ENCODE measurements at places on chromosomes 1 and 21.

- no peak for DNase-seq
These were observed 13.4 kb upstream of the ACBD3 start for GRCh38 chr1:226199971-226200370.

GRCh38 chr1:8956461-8957349, 11.0 kb downstream of the CA6 start:
- no peak for DNase-seq

GRCh38 chr1:89721351-89721750, 88.4 kb downstream of the LRRC8C start:
- peak; percentile 48 for DNase-seq

DNA sequence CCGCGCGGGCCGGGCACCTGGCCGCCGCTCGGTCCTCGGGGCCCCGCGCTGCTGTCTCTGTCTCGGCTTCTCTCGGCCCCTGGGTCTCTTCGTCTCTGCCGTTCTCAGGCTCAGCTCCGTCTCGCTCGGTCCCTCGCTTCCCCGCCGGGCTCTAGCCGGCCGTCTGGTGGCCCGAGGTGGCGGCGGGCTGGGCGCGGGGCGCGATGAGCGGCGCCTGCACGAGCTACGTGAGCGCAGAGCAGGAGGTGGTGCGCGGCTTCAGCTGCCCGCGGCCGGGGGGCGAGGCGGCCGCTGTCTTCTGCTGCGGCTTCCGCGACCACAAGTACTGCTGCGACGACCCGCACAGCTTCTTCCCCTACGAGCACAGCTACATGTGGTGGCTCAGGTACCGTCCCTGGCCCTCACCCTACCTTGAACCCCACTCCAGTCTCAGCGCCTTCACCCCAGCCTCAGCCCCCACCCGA, 355 bp downstream of the SHISAL2A start:
- no peak for DNase-seq

GRCh38 chr1:55311057-55311641, 96.0 kb upstream of the USP24 start:
- peak; percentile 73 for DNase-seq

DNA sequence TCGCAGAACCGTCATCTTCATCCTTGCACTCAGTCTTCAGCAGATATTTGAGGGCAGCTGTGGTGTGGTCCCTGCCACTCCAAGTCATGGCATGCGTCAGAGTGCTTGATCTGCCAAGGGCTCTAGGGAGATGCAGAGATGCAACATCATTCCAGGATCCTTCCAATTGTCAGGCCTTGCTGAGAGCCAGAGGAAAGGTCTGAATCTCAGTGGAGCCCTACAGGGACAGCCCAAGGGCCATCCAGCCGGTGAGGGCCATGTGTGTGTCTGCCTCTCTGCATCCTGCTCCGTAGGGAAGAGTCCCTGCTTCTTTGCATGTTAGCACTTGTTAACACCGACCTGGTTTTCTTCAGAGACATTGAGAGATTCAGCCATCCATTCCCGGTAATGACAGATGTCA, 17.6 kb downstream of the MAPKAPK2 start:
- no peak for DNase-seq

DNA sequence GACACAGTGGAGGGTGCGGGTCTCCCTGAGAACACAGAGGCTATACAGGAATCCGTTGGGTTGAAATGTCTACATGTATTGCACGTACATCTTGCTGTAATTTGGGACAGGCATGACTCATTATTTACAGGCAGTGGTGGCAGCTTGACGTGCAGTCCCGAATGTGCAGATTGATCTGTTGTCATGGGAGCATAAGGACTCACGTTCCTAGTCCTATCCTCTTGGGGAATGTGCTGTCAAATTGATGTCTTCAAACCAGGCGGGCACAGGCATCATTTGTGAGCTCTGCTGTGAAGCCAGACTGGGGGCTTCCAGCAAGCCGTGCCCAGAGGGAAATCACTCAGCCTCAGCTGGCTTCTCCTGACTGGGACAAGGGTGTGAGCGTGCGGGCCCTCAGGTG, 40.5 kb downstream of the S100B start:
- no peak for DNase-seq

DNA sequence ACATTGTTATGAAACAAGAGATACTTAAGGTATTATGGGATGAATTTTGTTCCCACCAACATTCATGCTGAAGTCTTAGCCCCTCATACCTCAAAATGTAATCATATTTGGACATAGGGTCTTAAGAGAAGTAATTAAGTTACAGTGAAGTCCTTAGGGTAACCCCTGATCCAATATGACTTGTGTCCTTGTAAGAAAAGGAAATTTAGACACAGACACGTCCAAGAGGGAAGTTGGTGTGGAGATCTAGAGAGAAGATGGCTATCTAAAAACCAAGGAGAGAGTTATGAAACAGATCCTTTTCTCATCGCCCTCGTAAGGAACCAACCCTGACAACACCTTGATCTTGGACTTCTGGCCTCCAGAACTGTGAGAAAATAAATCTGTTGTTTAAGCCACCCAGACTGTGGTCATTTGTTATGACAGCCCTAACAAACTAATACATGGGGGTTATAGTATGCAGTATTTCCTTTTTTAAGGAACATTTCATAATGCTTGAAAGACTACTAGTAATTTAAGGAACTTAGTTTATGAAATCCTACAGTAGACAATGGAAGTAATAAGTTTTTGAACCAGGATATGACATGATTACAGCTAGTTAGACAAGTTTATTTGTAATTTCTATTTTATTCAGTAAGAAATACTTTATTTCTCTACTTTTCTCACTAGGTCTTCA, 875.5 kb upstream of the ADGRL2 start:
- DNase-seq: no peak

DNA sequence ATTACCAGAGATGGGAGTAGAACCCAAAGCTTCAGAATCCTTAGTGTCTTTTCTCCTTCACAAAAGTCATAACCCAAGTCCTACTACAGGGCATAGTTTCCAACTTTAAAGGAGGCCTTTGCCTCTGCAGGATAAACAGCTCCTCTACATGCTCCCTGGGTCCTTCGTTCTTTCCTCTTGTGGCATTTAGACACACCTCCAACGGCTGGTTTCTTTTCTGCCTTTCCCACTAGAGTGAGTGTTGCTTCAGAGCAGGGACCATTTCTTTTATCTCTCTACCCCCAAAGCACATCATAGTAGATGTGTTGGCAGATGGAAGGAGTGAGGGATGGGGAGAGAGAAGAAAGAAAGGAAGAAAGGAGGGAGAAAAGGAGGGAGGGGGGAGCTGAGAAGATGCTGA, 144.7 kb upstream of the SPATA6 start:
- peak; percentile 0 for DNase-seq

DNA sequence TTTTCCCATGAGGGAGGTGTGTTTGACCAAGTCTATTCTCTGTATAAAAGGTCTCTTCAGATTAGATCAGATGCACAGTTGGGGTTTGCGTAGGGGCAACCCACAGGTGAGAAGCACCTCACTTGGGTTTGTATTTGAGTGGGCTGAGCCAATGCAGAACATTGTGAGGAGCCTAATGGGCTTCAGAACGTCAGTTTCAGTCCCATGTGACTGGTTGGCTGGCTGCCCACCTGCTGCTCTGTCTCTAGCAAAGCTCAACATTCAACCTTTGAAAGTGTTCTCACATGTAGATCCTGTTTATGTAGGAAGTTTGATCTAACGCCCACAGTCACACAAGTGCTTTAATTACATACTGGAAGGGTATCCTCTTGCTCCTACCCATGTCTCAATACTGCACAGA, 105.5 kb downstream of the FASLG start:
- no peak for DNase-seq

- no peak for DNase-seq
These were observed 28.6 kb downstream of the RNASEL start for GRCh38 chr1:182560392-182560984.

DNA sequence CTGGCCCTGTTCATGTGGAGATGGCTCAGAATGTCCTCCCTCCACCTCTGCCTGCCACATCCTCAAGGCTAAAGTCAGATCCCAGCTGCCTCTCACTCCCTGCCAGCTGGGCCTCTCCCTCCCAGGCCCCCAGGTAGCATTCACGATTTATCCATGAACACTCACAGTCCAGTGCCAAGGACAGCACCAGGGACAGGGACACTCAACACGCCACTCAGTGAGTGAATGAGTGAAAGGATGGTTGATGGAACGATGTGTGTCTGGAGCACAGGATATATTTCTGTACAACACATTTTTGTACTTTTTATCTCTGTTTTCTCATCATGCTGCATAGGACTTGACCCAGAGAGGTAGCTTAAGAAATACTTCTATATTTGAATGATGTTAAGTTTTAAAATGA, 10.1 kb downstream of the CYP4A11 start:
- no peak for DNase-seq

GRCh38 chr1:59718064-59718988, 96.4 kb upstream of the HOOK1 start:
- DNase-seq: no peak

GRCh38 chr1:64392109-64392508, 77.8 kb upstream of the CACHD1 start:
- DNase-seq: no peak

DNA sequence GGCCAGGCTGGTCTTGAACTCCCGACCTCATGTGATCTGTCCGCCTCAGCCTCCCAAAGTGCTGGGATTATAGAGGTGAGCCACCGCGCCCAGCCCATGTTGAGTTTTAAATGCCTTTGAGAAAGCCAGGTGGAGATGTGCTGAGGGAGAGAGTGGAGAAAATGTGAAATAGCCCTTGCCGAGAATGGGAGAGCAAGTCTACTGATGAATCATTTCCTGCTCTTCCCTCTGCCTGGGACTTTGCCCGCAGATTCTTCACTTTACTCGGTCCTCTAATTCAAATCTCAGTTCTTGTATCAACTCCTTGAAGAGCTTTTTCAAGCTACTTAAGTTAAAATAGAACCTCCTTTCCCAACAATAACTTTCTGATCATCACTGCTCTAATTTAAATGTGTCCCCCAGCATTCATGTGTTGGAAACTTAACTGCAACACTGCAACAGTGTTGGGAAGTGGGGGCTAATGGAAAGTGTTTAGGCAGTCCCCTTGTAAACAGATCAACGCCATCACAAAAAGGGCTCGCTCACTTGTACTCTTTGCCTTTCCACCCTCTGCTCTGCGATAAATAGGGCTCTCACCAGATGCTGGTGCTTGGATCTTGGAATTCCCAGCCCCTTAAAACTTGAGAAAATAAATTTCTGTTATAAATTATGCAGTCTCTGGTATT, 27.8 kb downstream of the OSBPL9 start:
- DNase-seq: peak; percentile 88

GRCh38 chr1:36707221-36707620, 224.5 kb upstream of the CSF3R start:
- DNase-seq: no peak
